Tongue (tissue), 3 donors: ENCODE measurements at places on chromosomes 5 and 9.
A peak's percentile ranks its signal among the peaks of the same experiment; 100 is the strongest.

GRCh38 chr9:100091650-100092049 lies 7.2 kb downstream of the ERP44 start:
- no peak for DNase-seq

DNA sequence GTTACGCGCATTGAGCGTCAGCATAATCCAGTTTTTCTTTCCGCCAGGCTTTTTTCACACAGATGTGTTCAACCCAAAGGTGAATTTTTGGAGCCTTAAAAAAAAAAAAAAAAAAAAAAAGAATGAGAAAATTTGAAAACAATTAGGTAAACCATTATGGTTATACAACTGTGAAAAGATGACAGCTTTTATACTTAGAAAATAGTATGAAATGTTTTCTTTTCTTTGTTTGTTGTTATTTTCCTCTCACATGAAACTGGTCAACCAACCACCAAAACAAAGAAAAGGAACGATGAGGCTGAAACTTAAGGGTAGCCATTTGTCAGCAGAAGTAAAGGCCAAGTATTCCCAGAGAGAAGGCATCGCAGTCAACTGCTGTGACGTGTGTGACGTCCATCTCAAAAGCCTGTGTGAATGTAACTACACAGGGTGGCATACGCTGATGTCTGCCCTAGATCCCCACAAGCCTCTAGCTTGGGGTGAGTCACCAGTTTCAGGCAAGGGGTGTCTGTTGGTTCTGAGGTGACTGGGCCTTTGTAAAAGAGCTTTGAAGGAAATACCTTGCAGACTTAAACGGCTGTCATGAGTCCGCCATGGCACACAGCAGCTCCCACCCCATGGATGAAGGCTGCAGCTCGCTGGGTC lies 182.9 kb downstream of the AOPEP start:
- DNase-seq: no peak

- no peak for DNase-seq
Observed at GRCh38 chr9:132350861-132351315, 3.9 kb downstream of the SETX start.

- no peak for DNase-seq
Observed at GRCh38 chr5:173924899-173925298, 36.8 kb downstream of the CPEB4 start.

DNA sequence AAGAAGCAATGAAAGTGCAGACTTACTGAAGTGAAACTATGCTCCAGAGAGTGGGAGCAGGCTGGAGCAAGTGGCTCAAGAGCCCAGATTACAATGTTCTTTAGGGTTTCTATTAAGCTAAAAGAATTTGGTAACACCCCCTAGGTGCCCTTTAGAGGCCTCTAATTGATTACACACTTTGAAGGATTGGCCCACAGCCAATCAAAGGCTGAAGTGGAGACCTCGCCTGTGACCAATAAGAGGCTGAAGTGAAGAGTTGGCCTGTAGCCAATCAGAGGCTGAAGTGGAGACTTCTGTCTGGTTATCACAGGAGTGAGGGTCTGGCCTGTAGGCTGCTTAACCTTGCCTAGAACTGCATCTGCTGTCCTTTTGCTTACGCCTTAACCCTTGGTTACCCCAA lies 46.7 kb upstream of the SPATA31C2 start:
- peak; percentile 53 for DNase-seq

DNA sequence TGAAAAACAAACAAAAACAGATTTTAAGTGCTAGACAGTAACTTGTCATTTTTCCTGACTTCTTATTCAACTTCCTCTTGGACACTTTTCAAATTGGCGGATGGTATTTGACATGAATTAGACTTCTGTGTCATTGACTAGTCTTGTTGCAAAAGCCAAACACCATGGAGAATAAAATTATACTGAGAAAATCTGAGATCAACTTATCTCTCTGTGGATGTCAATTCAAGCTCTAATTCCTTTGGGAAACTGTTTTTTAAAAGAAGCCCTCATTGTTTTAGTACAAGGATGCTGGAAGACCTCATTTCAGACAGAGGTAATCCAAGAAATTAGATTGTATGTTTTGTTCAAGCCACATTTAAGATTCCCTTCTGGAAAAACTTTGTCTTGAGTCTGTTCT lies 831.0 kb downstream of the SEMA5A start:
- DNase-seq: peak; percentile 37

DNA sequence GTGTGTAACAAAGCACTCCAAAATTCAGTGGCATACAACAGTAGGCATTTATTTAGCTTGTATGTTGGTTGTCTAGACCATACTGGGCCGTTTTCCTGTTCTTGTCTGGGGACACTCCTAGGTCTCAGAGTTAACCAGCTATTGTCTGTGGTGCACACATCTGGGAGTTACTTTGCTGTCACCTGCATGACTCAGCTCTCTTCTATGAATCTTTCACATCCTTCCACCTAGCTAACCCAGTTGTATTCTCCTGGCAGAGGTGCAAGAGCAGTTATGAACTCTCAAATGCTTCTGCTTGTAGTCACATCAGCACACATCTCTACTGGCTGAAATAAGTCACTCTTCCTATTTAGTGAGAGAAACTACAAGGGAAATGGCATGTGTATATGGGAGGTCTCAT lies 138.1 kb downstream of the BAAT start:
- DNase-seq: no peak

DNA sequence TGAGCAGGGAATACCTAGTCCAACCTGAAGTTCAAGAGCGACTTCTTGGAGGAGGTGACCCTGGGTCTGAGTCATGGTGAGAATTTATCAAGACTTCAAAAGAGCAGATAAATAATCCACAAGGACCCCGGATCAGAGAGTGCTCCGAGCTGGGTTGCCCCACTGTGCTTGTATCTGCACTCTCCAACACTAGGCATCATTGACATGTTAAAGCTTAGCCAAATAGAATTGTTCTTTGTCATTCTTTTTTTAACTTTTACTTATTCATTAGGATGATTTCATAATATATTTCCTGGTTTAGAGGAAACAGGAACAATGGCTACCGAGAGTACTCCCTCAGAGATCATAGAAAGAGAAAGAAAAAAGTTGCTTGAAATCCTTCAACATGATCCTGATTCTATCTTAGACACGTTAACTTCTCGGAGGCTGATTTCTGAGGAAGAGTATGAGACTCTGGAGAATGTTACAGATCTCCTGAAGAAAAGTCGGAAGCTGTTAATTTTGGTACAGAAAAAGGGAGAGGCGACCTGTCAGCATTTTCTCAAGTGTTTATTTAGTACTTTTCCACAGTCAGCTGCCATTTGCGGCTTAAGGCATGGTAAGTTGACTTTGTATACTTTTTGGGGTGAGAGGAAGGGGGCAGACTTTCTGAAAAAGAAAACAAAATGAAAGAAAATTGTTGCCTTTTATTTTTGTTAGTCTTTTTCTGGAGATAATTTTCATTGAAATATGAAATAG lies at the start of gene CARD6:
TSS of gene CARD6 (plus strand) at position 300 of the 738 bp plus-strand sequence. CDS start at position 316, 16 bp downstream.
- DNase-seq: peak; percentile 19

DNA sequence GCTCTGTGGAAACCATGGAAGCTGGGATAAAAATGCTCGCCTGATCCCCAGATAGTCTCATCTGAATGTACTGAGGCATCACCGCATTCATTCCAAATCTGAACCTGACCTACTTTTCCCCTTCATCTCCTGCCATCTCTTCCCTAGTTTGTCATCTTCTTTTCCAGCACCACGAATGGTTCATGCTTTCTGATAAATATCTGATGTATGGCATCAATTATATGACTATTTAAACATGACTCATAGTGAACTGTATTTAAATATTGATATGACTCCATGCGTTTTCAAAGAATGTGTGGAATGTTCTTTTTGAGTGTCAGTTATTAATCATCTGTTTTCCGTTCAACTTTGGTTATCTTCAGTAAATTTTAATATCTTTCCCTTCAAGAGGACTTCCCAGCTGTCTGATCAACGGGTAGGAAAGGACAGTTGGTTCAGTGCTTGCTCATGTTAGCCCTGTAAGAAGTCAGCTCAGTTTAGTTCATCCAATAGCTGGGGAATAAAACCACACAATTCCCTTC lies 21.1 kb downstream of the BASP1 start:
- no peak for DNase-seq

GRCh38 chr5:27038476-27038875 lies at the start of gene CDH9:
Gene CDH9 (minus strand): TSS chr5:27038586. CDS start chr5:26988333, 50,253 bp downstream.
- peak; percentile 5 for DNase-seq

DNA sequence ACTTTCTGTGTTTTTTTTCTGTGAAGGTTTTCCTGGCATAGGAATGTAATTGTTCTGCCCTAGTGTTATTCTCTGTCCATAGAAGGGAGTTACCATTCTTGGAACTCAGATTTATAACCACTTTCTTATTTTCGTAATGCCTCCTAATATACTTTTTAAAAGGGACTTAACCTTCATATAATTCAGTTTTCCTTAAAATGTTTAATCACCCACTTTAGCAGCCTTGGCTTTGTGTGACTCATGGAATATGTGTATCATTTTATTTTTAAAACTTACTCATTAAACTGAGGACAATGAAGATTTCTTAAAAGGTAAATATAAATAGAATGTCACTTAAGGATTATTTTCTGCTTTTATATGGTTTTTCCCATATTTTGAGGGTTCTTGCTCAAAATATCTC lies 50.0 kb downstream of the RAI14 start:
- DNase-seq: no peak

DNA sequence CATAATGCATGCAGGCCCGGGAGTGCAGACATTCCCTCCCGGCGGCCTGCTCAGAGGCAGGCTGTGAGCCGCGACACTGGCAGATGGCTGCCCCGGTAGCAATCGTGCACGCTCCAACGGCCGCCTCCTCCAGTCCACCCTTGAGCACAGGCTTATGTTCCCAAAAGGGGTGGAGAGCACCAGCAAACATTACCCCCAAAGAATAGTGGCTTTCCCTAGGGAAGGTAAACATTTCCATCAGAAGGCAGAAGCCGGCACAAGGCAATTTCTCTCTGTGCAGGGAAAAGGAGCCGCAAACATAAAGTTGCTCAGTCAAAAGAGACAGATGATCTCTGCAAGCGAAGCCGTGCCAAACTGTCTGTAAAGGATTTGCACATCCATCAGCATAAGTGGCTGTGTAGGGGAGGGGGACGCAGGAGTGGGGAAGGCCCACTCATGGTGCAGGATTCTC lies 92.5 kb downstream of the SIL1 start:
- DNase-seq: peak; percentile 61

GRCh38 chr5:74075501-74076484 lies 449.8 kb downstream of the ARHGEF28 start:
- peak; percentile 54 for DNase-seq

DNA sequence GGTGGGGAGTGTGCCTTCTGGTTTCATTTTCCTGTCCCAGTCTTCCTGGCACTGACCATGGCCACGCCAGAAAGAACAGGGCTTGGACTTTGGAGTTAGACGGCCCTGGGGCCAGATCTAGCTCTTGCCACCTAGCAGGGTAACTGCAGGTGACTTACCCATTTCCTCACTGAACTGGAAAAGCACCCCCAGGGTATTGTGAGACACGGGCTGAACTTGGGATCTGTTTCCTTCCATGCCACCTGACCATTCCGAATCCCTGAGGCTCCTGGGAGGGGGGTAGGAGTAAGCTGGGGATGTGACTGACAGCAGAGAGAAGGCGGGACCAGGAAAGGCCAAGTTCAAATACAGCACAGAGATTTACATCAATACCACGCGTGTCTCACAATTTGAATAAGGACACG lies 9.4 kb downstream of the HNRNPAB start:
- no peak for DNase-seq

- DNase-seq: peak; percentile 21
Observed at GRCh38 chr9:8622222-8622802, 822.7 kb upstream of the DMAC1 start.

DNA sequence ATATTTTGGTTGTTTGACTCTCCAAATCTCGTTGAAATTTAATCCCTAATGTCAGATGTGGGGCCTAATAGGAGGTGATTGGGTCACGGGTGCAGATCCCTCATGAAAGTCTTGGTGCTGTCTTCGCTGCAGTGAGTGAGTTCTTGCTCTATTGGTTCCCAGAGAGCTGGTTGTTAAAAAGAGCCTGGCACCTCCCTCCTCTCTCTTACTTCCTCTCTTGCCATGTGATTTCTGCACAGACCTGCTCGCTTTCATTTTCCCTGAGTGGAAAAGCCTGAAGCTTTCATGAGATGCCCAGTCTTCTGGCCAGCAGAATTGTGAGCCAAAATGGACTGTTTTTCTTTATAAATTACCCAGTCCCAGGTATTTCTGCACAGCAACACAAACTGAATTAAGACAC lies 221.6 kb downstream of the MAT2B start:
- DNase-seq: no peak

DNA sequence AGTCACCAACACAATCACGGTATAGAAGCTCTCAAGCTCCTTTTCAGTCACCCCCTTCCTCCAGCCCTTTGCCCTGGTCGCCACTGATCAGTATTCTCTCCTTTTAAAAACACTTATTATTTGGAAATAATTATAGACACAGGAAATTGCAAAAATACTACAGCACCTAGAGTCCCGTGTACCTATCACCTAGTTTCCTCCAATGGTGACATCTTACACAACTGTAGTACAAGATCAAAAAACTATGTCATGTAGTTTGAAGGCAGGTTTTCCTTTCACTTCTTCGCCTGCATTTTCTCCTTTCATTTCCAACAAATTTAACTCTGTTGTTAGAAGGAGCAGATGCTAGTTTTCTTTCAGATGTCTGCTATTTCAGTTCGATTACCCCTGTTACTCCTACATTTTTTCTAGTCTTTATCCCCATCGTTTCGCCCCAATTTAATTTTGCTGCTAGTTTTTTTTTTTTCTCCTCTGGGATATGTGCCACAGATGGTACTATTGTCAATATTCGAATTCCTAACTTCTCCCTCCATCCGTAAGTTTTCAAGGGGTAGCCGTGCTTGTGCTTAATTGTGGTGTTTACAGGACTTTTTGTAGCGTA lies 612 bp upstream of the ATG10 start:
- peak; percentile 61 for DNase-seq

DNA sequence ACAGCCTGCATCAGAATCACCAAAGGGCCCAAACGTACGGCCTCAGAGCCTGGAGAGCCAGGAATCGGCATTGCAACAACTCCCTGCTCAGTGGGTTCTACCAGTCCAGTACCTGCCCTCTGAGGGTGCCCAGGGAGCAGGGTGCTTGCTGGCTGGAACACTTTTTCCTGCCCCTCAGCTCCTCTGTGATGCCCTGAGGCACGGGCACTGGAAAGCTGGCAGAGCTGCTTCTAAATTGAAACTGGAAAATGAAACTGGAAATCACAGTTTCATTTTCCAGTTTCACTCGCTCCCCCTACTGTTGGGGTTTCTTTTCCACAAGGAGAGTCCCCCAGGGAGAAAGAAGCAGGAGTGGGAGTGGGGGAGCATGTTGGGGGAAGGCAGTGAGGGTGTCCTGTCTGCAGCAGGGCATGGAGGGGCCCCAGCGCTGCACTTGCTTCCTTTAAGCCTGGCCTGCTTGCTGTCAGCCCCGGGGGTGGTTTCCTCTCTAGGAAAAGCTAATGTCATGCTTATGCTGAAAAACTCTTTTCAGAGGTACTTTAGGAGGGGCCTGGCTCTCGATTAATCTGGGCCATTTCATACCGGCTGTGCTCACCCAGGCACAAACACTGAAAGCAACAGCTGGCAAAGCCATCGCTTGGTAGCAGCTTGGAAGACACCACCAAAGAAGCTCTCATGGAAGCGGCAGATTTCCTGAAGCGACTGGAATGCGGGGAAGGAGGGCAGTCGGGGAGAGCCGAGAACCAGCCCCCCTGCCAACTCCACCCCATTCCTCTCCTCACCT lies 26.2 kb downstream of the IRF1 start:
- peak; percentile 84 for DNase-seq

- DNase-seq: no peak
Observed at GRCh38 chr5:39439582-39440162, 14.9 kb upstream of the DAB2 start.
